Esophagus muscularis mucosa (tissue), 4 donors: ENCODE measurements at places on chromosomes 16 and 17. TPM values are rescaled to one million over a fixed set of nuclear protein-coding genes. Genes with fewer than 3 reads are reported as not detected.

The ENPP7 gene
- not detected for total RNA-seq

The NACA2 gene
- not detected for total RNA-seq

The LONP2 gene
- total RNA-seq: 73.4 TPM

DNA sequence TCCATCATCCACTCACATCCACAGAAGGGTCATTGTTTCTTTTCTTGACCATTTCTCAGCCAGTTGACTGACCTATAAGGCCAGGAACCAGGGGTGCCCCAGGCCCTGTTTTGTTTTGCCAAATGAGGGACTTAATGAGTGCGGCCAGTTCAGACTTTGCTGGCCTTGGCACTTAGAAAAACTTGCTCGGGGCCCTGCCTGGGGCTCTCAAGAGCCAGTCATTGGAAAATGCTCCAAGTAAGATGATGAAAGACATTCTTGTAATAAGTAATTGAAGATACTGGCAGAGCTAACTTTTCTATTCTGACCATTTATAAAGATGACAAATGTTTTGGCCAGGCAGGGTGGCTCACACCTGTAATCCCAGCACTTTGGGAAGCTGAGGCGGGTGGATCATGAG is 29.0 kb upstream of the CLEC18B start:
- no peak for DNase-seq

DNA sequence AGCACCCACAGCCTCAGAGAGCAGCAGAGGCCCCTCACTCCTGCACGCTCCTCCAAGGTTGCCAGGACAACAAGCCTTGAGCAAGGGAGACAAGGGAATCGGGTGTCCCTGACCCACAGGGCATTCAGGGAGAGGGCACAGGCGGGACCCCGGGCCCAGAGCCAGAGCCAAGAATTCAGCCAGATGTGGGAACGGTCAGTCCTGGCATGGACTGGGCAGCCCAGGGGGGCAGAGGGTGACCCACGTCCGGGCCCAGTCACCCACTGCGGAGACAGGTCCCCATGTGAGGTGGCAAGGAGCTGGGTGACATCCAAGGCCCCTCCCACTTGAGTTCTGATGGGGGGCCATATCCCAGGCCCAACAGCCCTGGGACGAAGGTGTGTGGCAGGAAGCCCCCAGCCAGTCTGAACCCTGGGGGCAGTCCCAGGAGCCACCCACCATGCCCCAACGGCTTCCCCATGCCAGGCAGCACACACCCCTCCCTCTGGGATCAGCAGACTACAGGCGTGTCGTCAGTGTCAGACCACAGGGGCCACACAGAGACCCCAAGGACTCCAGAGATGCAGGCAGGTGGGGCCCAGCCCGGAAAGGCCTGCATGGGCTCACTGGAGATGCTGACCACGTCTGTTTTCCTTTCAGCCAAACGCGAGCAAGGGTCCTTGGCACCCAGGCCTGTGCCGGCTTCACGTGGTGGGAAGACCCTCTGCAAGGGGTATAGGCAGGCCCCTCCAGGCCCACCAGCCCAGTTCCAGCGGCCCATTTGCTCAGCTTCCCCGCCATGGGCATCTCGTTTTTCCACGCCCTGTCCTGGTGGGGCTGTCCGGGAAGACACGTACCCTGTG is 23.0 kb downstream of the USP6 start:
- peak; percentile 74 for DNase-seq

DNA sequence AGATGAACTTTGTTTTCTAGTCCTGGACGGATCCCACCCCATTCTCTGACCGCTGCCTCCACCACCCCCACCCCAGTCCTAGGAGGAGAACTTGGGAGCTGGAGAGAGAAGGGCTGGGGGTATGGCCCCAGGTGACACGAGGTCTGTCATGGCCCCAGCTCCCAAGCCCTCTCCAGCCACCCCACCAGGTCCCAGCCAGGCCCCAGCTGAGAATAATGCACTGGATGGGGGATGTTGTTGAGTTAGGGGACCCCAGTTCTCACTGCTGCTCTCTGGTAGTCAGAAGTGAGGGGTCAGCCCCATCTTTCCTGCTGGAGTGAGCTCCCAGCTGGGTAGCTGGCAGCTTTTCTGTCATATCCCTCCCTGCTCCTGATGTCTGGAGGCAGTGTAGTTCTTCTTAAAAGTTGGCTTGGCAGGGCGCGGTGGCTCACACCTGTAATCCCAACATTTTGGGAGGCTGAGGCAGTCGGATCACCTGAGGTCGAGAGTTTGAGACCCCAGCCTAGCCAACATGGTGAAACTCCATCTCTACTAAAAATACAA is 4.6 kb upstream of the COL1A1 start:
- DNase-seq: no peak

DNA sequence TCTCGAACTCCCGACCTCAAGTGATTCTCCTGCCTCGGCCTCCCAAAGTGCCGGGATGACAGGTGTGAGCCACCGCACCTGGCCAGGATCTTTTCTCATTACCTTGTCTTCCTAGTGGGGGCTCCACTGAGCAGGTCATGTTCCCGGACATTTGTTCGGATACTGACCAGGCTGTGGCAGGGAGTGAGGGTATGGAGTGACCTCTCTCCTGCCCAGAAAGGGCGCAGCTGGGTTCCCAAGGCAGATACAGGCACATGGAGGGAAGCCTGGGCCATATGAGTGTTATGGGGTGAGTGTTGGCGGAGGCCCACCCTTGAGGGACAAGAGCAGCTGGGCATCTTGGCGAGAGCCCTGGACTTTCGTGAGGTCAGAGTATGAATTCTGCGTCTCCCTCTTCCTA is 5.5 kb downstream of the SERPINF1 start:
- DNase-seq: no peak

- DNase-seq: no peak
Measured at GRCh38 chr17:75308732-75309629, 19.7 kb upstream of the SLC25A19 start.

GRCh38 chr17:63317166-63317840 is 128.8 kb downstream of the CYB561 start:
- DNase-seq: no peak

DNA sequence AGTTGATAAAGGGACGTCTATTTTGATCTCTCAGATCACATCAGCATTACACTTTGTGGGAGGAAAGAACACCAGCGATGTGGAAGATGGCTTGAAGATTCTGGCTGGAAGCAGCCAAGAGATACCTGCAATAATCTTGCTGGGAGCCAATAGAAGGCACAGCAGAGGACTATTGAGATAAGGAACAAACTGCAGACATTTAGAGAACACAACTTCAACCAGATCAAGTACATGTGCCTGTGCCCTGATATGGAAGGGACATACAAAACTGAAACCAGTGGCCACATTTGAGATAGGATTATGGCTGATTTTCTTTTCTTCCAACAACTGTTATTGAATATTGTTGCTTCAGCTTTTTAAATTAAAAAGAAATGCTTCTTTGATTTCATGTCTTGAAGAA is 18.6 kb upstream of the PSMD7 start:
- DNase-seq: no peak

DNA sequence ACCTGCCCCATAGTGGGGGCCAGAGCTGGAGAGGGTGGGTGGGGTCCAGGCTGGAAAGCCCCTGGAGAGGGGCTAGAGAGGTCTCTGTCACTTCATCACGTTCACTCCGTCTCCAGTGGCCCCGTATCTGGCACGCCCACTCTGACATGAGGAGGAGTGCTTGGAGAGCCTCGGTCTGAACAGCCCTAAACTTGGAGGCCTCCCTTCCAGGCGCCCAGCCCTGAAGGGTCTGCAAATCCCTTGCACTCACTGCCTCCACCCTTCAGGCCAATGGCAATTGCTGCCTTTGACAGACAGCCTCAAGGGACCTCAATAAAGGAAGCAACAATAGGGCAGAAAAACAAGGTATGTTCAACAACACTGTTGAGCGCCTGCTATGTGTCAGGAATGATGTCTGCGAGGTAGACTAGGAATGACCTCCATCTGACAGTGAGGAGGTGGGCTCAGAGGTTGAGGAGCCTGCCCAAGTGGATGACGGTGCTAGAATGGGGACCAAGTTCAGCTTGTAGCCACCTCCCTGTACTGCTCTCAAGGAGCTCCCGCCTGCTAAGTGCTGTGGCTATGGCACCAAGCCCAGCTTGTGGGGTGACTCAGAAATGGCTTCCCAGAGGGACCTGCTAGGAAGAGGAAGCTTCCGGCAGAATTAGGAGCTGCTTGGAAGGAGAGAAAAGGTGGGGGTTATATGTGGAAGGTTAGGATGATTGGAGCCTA is 2.9 kb upstream of the EPX start:
- DNase-seq: no peak

GRCh38 chr16:21218153-21218552 is 6.8 kb upstream of the ZP2 start:
- no peak for DNase-seq

GRCh38 chr16:78415013-78415412 is 315.6 kb downstream of the WWOX start:
- peak; percentile 50 for DNase-seq

DNA sequence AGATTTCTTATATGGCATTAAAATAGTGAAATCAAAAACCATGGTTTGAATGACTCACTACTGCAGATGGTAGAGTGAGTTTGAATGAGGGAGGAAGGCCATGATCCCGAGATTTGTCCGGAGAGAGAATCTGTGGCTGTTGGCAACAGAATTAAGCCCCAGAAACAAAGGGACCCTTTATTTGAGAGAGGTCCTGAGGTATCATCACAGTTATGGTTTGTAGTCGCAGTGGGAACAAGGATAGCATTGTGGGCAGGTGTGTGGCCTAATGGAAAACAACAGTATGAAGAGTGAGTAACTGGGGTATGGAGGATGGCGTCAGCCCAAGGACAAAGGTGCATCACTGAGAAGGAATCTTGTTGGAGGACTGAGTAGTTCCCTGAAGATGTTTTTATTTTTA is 8.5 kb upstream of the ZFP3 start:
- no peak for DNase-seq

DNA sequence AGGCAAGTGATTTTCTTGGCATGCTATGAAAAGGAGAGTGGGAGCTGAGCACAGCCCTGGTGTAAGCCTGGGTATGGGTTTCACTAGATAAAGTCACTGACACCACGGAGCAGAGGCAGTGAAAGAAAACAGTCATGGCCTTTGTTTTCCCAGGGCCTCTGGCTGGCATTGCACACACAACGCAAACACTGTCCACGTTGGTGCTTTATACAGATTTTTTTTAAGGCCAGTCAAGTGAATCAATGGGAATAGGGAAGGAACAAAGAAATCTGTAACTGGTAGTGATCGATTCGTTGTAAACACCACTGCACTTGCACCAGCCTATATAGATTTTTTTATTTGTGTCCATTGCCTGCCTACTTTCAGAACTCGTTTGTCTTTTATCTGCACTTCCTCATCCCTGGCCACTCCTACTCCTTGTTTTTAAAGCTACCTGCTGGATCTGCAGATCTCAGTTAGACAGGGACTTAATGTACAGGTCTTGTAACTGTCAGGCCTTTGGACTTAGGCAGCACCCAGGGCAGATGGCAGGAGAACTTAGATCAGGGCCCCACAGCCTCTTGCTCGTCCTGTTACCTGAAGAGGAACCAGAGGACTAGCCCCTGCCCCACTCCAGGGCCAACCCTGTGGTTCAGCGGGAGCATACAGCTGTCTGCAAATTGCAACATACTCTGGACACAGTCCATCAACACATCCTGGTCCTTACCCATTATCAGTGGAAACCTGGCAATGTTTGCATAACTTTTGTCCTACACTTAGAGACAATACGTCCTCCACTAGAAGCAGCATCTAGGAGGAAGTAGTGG is 10.6 kb upstream of the TMIGD1 start:
- peak; percentile 92 for DNase-seq

GRCh38 chr16:677316-678190 is 2.1 kb downstream of the RHBDL1 start:
- no peak for DNase-seq

DNA sequence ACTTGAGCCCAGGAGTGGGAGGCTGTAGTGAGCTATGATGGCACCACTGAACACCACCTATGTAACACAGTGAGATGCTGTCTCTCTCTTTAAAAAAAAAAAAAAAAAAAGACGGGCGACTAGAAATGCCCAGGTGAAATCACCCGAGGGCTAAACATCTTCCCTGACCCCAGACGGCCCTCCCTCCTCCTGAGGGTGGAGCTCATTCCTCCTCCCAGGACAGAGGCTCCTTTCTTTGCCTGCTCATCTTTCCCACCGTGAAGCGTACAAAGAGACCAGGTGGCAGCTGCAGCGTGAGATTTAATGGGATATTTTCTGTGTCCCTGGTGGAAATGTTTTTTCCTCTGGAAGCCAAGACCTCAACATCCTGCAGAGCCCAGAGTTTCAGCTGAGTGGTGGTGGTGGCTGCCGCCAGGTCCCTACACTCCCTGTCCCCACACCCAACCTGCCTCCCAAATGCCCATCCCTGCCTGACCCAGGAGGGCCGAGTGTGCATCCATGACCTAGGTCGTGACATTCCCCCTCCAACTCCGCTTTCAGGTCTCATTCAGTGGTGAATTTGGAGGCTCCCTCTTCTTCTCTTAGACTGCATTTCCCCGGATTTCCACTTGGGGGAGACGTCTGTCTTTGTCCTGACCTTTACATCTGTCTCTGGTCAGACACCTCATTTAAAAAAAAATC is 14.4 kb upstream of the GPRC5B start:
- DNase-seq: no peak

DNA sequence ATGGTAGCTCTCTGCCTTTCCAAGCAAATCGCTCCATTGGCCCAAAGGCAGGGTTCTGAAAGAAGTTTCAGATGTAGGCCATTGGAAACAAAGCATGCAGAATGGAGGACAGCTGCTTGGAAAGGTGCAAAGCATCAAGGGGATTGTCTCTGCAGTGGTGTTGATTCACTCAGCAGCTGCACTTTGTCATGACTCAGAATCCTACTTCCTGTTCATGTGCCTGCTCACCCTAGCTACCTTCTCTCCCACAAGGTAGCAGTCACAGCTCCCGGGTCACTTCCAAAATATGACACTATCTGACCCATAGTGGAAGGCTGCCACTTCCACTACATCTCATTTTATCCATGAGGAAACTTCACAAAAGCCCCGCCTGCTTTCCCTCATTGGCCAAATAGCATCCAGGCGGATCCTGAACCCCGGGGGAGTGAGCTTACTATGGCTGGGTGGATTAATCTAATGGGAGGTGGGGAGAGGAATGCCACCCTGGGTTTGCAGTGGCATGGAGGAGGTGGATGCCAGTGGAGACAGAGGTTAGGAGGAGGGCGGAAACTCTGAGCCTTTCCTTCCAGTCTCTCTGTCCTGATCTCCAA is 74.7 kb upstream of the NKD1 start:
- DNase-seq: no peak
